ENCODE measurements at places on chromosomes 3 and 15.

DNA sequence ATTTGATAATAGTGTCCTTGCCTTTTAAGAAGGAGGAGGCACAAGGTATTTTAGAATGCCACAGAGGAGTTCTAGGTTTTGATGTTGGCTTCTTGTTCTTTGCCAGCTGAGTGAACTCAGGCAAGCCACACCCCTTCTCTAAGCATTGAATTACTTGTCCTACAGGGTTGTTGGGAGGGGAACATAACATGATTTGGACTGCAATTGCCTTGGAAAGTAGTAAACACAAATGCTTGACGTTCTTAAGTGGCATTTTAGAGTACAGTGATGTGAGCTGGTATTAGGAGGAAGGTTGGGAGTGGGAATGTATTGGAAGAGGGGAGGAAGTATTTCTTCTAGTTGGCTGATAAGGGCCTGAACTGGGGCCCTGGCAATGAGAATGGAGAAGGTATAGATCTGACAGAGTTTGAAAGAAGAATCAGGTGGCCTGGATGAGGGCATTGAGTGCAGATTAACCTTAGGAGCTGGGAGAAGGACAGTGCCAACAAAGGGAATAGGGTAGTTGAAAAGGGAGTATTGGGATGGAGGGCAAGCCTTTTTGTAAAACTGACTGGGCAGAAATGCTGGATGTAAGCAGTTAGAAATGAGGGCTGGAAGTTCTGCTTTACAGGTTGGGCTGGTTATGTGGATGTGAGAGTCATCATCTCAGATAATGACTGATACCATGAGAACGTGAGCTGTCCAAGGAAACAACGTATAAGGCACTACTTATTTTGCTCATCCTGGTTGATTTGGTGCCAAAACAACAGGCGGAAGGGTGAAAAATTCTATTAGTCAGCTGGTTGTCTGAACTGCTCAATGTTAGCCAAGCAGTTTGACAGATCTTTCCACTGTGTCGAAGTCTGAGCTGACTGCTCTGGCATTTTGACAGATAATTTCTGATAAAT lies 16.7 kb downstream of the KAT2B start:
- no peak for DNase-seq

DNA sequence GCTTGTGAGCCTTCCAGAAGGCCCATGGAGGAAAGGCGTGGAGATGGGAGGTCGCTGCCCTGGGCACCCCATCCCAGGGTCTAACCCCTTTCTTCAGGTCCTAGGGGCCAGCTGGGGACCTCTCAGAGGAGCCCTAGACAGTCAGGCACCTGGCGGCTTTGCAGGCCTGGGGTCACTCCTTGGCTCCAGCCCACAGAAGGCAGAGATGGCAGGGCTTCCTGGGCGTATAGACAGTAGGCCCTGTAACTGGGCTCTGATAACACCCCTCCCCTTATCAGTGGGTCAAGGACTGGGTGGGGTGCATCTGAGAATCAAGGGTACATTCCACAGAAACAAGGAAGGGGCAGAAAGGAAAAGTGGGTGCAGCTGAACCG lies 16.7 kb downstream of the ZDHHC19 start:
- no peak for DNase-seq

DNA sequence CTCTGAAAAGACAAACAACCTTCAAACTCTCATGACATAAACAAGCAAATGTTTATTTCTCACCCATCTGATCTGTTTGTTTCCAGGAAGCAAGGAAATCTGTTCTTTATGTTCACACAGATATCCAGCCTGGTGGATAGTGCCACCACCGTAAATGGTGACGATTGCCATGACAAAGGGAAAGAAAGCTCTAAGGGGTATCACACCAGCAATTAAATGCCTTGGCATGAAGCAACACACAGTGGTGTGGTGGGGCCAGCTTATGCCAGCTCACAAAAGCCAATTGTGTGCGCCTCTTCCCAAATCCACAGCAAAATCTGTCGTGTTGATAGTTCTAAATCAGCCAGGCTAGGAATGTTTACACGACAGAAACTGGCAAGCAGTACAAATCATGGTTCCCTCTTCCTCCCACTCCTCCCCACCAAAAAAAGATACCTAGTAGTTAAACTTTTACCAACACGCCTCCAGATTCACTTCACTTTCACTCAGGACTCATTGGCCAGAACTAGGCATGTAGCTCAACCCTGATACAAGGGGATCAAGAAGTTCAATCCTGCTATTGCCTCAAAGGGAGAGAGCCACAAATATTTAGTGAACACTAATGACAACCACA lies 189.2 kb upstream of the SLCO3A1 start:
- DNase-seq, result no peak

DNA sequence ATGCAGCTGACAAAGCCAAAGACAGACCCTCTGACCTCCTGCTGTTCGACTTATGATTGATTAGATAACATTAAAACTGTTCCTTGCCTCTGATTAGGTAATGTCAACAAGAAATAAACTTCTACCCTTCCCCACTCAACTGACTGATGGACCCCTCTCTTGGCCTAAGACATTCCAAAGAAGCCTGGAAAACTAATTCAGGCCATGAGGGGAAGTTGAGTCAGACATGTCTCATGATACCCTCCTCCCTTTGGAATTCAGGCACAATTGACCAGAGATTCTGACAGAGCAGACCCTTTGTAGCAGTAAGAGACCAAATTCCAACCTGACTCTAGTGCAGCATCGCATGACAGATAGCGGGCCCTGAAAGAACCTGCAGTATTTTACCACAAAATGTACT lies 354.5 kb downstream of the OCA2 start:
- no peak for DNase-seq

DNA sequence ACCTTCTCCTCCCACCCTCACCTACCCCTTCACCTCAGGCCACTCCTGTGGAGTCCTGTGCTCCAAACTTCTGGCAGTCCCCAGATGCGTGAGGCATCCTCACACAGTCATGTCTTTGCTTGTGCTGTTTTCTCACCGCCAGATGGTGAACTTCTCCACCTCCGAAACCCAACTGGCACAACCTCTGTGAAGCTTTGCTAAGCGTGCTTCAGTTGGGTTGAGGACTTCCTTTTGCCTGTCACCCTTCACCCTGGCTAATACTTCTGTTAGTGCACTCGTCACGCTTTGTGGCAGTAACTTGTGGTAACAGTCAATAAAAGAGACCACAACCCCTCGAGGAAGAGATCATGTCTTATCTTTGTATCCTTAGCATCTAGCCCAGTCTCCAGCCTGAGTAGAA lies 42.0 kb upstream of the SKOR1 start:
- DNase-seq, result peak; percentile 10
